ENCODE measurements at places on chromosomes 3 and 15.

DNA sequence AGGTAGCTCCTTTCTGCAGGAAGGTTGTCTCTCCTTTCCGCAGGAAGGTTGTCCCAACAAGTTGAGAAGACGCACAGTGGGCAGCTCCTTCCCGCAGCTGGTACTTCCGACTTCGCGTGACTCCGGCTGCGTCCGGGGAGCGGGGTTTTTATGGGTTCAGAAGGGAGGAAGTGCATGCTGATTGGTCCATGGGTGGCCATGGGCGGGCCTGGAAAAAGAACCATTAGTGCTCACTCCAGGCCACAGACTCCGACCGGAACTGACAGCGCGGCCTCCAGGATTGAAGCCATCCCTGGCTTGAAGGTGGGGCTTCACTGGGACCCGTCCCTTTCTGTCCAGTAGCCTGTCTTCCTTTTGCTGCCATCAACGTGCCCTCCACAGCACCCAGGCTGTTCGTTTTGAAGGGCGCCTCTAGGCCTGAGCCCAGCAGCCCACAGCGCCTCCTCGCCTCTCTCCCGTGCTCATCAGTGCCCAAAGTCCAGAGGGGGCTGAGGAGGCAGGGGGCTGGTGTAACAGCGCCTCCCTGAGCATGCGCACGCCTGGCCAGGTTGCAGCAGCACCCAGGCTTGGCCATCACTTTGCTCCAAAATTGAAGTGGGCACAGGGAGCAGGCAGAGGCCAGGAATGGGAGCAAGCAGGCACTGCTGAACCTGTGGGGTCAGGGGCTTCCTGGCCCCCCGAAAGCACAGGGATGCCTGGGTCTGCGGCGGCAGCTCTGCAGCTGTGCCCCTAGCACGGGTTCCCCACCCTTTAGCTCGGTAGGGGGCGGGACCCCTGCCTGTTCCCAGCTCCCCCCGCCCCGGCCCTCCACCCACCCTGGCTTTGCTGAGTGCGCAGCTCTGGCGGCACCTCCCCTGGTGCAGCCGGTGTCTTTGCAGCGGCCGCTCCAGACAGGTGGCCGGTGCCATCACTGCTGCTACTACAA lies 330.6 kb upstream of the MCTP2 start:
- no peaks in the 10 kb centered on the region for H3K4me1 ChIP-seq
- H3K27ac ChIP-seq = no peak overlapping the region
- no peak overlapping the region for H3K4me3 ChIP-seq
- no peaks in the 10 kb centered on the region for H3K36me3 ChIP-seq
- DNase-seq = no peak

- peaks cover 5% of the 10 kb centered on the region for H3K27me3 ChIP-seq
- no peaks in the 10 kb centered on the region for H3K36me3 ChIP-seq
- peaks cover 2% of the 10 kb centered on the region for H3K4me1 ChIP-seq
- no peak overlapping the region for H3K27ac ChIP-seq
- DNase-seq = no peak
- no peak overlapping the region for H3K4me3 ChIP-seq
Observed at GRCh38 chr3:66819993-66820501, 178.1 kb upstream of the KBTBD8 start.

GRCh38 chr3:64616953-64617352 lies 70.8 kb downstream of the ADAMTS9 start:
- no peak overlapping the region for H3K27ac ChIP-seq
- no peaks in the 10 kb centered on the region for H3K4me1 ChIP-seq
- no peak for DNase-seq
- no peaks in the 10 kb centered on the region for H3K27me3 ChIP-seq
- H3K4me3 ChIP-seq = no peak overlapping the region
- no peaks in the 10 kb centered on the region for H3K36me3 ChIP-seq

- peak overlapping the region; percentile 47 for H3K27ac ChIP-seq
- DNase-seq = no peak
- H3K4me1 ChIP-seq = peaks cover 86% of the 10 kb centered on the region
- no peak overlapping the region for H3K4me3 ChIP-seq
- H3K36me3 ChIP-seq = peaks cover 59% of the 10 kb centered on the region
Observed at GRCh38 chr3:71152892-71153265, 430.6 kb downstream of the FOXP1 start.

DNA sequence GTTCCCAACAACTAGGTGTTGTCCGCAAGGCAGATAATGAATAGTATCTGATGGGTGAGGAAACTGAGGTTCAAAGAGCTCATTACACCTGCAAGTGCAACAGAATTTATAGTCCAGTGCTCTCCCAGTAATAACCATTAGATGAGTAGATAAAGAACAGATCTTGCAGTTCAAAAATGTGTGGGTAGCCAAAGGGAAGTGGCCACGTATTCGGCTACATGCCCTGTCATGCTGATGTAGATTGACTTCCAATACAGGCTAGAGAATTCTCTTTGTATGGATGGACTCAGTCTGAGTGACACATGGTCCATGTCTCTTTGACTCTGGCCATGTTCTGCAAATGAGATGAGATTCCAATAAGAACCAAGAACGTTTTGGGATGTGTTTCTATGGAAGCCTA lies 187.9 kb upstream of the LPP start:
- no peak for DNase-seq
- no peak overlapping the region for H3K27ac ChIP-seq
- no peaks in the 10 kb centered on the region for H3K36me3 ChIP-seq

DNA sequence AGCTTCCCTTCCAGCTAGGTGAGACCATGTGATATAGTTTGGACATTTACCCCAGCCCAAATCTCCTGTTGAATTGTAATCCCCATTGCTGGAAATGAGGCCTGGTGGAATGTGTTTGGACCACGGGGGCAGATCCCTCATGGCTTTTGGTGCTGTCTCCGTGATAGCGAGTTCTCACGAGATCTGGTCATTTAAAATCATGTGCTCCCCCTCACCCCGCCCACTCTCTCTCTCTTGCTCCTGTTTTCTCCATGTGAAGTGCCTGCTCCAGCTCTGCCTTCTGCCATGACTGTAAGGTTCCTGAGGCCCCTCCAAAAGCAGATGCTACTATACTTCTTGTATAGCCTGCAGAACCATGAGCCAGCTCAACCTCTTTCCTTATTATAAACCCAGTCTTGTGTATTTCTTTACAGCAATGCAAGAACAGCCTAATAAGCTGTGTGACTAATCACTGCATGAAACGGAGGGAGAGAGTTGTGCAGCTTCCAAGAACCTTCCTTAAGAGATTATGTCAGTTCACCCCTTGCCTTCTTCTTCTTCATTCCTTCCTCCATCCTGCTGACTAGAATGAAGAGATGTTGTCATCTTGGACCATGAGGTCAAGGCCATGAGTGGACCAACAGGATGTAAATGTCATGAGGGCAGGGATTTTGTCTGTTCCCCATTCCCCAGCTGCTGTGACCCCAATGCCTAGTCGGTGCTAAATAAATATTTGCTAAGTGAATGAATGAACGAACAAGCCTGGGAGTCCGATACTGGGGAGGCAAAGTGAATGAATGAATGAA lies 91.0 kb downstream of the CPN2 start:
- DNase-seq = no peak
- H3K4me1 ChIP-seq = peaks cover 11% of the 10 kb centered on the region
- no peaks in the 10 kb centered on the region for H3K36me3 ChIP-seq
- H3K4me3 ChIP-seq = no peak overlapping the region
- no peak overlapping the region for H3K27ac ChIP-seq

- no peaks in the 10 kb centered on the region for H3K36me3 ChIP-seq
- peaks cover 30% of the 10 kb centered on the region for H3K27me3 ChIP-seq
- H3K4me3 ChIP-seq = no peak overlapping the region
- no peak overlapping the region for H3K27ac ChIP-seq
- DNase-seq = no peak
Observed at GRCh38 chr15:94110476-94111130, 120.8 kb upstream of the MCTP2 start.

DNA sequence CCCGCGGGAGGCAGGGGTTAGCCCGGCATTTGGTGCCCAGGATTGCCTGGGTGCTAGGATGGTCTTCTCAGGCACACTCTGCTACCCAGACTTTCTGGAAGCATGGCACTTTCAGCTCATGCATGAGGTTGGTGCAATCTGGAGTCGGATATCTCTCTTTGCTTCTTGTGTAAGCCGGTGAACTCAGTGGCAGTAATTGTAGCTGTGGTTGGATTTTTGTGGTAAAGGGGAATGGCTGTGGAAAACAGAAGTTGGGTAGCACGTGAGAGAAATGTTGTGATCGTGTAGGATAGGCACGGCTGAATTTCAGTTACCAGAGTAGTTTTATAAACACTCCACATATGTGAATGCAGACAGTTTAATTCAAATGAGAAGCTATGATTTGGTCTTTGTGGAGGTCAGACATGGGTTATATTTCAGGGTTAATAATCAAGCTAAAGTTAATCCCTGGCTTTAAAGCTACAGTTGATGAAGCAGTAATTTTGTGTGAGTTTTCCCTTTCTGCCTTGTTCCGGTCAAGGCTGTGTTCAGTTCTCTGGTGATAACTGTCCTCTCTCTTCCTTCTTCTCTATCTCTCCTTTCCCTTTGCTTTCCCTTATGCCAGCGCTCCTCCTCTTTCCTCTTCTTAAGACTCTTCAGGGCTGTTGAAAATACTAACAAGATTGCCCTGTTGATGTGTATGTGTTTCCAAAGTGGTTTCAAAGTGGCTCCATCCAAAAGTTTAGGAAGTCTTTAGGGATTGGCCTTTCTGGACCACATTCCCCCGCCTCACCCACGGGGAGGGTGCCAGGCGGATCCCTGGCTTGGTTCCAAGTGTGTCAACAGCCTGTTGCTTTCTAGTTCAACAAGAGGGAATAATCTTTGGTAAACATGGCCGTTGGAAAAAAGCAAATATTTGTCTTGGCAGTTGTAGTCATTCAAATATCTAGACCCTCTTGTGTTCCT lies 404.6 kb upstream of the C2CD4B start:
- no peaks in the 10 kb centered on the region for H3K36me3 ChIP-seq
- peaks cover 27% of the 10 kb centered on the region for H3K27me3 ChIP-seq
- H3K27ac ChIP-seq = no peak overlapping the region

- H3K27ac ChIP-seq = no peak overlapping the region
- DNase-seq = no peak
- H3K4me3 ChIP-seq = no peak overlapping the region
- peaks cover 9% of the 10 kb centered on the region for H3K4me1 ChIP-seq
- H3K36me3 ChIP-seq = no peaks in the 10 kb centered on the region
- peaks cover 51% of the 10 kb centered on the region for H3K27me3 ChIP-seq
Observed at GRCh38 chr3:45095916-45096526, 50.2 kb downstream of the CDCP1 start.

GRCh38 chr15:83061680-83062079 lies 5.4 kb downstream of the BTBD1 start:
- DNase-seq = no peak
- H3K27me3 ChIP-seq = no peaks in the 10 kb centered on the region
- peaks cover 17% of the 10 kb centered on the region for H3K4me1 ChIP-seq
- H3K27ac ChIP-seq = no peak overlapping the region
- no peak overlapping the region for H3K4me3 ChIP-seq

DNA sequence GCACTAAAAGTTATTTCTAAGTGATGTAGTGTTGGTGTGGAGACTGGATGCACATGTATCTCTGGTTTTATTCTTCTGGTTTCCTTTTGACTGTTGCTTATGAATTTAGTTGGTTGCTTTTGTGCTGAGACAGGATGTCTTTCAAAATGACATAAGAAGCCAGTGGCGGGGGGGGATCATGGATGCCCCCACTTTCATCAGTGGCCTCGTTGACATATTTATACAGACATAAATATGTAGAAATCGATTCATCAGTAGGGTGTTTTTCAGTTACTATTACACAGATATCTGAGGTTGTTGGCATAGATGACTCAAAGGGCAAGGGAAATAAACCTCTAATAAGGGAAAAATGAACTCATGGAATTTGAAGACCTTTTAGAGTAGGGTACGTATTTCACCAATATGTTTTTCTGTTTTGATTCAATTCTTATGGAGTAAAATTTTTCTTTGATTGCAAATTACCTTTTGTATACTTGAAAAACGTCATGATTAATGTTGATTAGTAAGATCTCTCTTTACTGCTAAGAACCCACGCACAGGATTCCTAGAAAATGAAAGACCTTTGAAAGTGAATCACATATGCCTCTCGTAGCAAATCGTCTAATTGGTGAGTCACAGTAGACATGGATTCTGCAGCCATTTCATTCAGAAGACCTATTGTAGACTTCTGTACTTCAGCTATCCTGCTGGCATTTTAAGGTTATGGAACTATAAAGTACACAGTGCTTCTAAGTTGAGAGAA lies 97.4 kb upstream of the RBMS3 start:
- H3K4me1 ChIP-seq = peaks cover 44% of the 10 kb centered on the region
- H3K36me3 ChIP-seq = no peaks in the 10 kb centered on the region
- DNase-seq = no peak
- no peak overlapping the region for H3K4me3 ChIP-seq
- H3K27ac ChIP-seq = peak overlapping the region; percentile 91

DNA sequence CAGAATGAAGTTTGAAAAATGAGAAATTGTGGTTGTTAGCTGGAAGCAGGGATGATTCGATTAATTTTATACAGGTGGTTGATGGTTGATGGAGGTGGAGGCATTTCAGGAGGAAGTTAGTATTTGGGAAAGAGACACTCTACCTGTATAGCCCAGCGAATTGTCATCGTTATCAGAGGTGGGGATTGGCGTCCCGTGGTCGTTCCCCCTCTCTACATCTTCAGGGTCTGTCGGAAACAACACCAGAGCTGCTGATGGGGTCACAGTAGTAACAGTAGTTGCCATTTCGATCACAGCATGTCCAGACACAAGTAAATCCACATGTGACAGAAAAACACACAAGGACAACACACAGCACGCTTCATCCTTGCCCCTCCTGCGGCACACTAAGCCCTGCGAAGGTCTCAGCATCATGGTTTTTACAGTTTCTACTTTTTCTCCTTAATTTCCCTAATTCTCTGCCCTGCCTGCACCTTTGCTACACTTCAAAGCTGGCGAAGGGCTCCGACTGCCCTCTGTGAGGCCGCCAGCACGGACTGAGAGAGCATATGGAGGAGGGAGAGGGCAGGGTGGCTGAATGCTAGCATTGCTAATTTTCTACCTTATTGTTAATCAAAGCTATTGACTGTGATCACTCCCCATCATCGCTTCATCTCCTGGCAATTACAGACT lies 642.3 kb downstream of the ROBO1 start:
- no peaks in the 10 kb centered on the region for H3K36me3 ChIP-seq
- H3K27ac ChIP-seq = no peak overlapping the region
- no peak overlapping the region for H3K4me3 ChIP-seq
- no peak for DNase-seq
- no peaks in the 10 kb centered on the region for H3K27me3 ChIP-seq

DNA sequence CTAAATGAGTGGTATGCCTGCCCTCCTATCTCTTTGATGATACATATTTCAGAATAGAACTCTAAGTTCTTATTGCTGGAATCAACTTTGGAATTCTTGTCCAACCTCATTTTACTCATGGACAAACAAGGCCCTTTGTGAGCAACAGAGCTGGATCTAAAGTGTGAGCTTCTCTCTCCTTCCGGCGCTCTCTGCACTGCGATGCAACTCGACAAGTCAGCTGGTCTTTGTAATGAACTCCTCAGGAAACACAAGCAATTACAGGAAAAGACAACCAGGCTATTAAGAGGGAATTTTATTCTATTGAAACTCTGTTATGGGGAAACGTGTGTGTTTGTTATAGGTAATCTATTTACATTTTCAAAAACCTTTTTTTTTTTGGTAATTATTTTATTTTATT lies 20.3 kb upstream of the NRROS start:
- H3K4me1 ChIP-seq = peaks cover 22% of the 10 kb centered on the region
- DNase-seq = no peak
- no peak overlapping the region for H3K27ac ChIP-seq
- H3K4me3 ChIP-seq = no peak overlapping the region
- H3K27me3 ChIP-seq = no peaks in the 10 kb centered on the region
- H3K36me3 ChIP-seq = no peaks in the 10 kb centered on the region
